ENCODE measurements at places on chromosomes 3 and 15. TPM values are rescaled to one million over a fixed set of nuclear protein-coding genes. Genes with fewer than 3 reads are reported as not detected.
A peak's percentile ranks its signal among the peaks of the same experiment; 100 is the strongest.

Gene TNIK
- 2.5 TPM for total RNA-seq

Gene SLC12A1
- not detected for total RNA-seq

Gene TM4SF1
- not detected for total RNA-seq

Gene ZNF80
- 0.66 TPM for total RNA-seq

Gene DNAH12
- total RNA-seq, result 0.22 TPM

Gene PLSCR1
- total RNA-seq, result 37.2 TPM

Gene GP9
- total RNA-seq, result not detected

Gene MLF1
- total RNA-seq, result not detected

Gene CCDC13
- total RNA-seq, result 1.7 TPM

Gene SPTBN5
- 1.1 TPM for total RNA-seq

DNA sequence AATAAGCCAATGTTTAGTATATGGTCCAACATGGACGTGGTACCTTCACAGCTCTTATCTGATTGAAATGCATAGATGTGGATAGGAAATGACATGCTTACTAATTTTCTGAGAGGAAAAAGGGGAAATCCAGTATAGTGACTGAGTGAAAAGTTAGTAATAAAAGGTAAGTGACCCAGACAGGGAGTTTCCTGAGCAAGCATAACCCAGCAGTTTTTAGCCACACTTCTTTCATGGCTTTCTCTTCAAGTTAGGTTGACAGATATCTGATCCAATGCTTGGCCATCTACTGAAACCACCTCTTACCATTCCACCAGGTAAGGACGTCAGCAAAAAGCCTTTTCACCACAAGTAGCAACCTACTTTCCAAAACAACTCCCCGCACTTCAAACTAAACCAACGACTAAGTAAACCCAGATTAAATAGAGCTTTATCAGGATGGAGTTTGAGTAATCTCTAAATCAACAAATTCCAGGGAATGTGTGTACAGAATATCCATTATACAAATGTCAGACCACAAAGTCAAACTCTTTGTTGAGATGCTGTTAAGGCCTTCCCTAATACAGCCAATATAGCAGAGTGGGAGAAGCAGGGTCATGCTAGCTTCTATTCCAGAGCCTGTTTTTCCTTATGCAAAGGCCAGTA is 329.7 kb downstream of the RORA start:
- no peak overlapping the region for H3K4me3 ChIP-seq
- no peak overlapping the region for H3K27ac ChIP-seq
- no peak for DNase-seq
- no peaks in the 10 kb centered on the region for H3K36me3 ChIP-seq

- no peaks in the 10 kb centered on the region for H3K4me1 ChIP-seq
- no peak overlapping the region for H3K27ac ChIP-seq
- DNase-seq, result no peak
- H3K4me3 ChIP-seq, result no peak overlapping the region
- no peaks in the 10 kb centered on the region for H3K36me3 ChIP-seq
Observed at GRCh38 chr15:94877833-94878232, 646.5 kb downstream of the MCTP2 start.

DNA sequence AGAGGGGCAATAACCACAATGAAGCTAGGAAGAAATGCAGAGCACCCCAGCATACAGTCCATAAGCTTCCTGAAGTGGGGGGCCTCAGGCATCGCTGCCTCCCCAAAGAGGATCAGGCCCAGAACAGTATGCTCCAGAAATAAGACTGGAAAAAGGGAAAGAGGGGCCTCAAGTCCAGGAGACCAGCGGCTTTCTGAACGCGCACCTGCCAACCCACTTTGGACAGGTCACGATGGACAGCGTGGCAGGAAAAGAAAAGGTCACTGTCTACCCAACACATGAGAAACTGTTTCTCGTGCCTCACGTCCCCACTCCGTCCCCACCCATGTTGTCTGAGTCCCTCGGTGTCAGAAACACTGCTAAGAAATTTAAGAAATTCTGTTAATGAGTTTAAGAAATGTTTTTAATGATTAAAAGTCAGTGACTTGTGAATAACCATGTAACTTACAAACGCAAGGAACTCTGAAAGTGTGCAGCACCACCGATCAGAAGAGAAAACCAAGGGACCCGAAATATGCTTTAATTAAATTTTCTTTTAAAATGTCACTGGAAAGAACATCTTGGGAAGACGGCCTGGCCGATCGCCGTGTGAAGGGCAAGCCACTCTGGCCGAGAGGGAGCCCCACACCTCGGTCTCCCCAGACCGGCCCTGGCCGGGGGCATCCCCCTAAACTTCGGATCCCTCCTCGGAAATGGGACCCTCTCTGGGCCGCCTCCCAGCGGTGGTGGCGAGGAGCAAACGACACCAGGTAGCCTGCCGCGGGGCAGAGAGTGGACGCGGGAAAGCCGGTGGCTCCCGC is 1.7 kb upstream of the PPARG start:
- peak overlapping the region; percentile 48 for H3K4me3 ChIP-seq
- no peaks in the 10 kb centered on the region for H3K36me3 ChIP-seq
- H3K27ac ChIP-seq, result no peak overlapping the region
- DNase-seq, result no peak

- no peak overlapping the region for H3K4me3 ChIP-seq
- H3K4me1 ChIP-seq, result peaks cover 16% of the 10 kb centered on the region
- H3K36me3 ChIP-seq, result peaks cover 20% of the 10 kb centered on the region
Observed at GRCh38 chr3:49716691-49717210, 2.7 kb downstream of the AMIGO3 start.

- DNase-seq, result no peak
- H3K27me3 ChIP-seq, result no peaks in the 10 kb centered on the region
- no peaks in the 10 kb centered on the region for H3K4me1 ChIP-seq
Observed at GRCh38 chr3:118292841-118293240, 741.8 kb downstream of the IGSF11 start.

GRCh38 chr3:197427021-197427420 is 128.6 kb upstream of the DLG1 start:
- peaks cover 8% of the 10 kb centered on the region for H3K4me1 ChIP-seq
- no peaks in the 10 kb centered on the region for H3K36me3 ChIP-seq
- DNase-seq, result no peak
- no peak overlapping the region for H3K27ac ChIP-seq
- H3K4me3 ChIP-seq, result no peak overlapping the region
- H3K27me3 ChIP-seq, result peaks cover 28% of the 10 kb centered on the region

- peaks cover 27% of the 10 kb centered on the region for H3K4me1 ChIP-seq
- no peak overlapping the region for H3K27ac ChIP-seq
- DNase-seq, result no peak
- peaks cover 56% of the 10 kb centered on the region for H3K36me3 ChIP-seq
- no peaks in the 10 kb centered on the region for H3K27me3 ChIP-seq
Observed at GRCh38 chr15:76945494-76946093, 14.0 kb downstream of the RCN2 start.

- no peak for DNase-seq
- peaks cover 21% of the 10 kb centered on the region for H3K36me3 ChIP-seq
- peak overlapping the region; percentile 96 for H3K4me3 ChIP-seq
- peak overlapping the region; percentile 96 for H3K27ac ChIP-seq
- H3K4me1 ChIP-seq, result peaks cover 31% of the 10 kb centered on the region
Observed at GRCh38 chr15:49620199-49620598, 419 bp downstream of the FAM227B start.

GRCh38 chr3:125960066-125960424 is 8.9 kb upstream of the ROPN1B start:
- peaks cover 2% of the 10 kb centered on the region for H3K4me1 ChIP-seq
- no peak overlapping the region for H3K27ac ChIP-seq
- H3K27me3 ChIP-seq, result peaks cover 22% of the 10 kb centered on the region
- H3K36me3 ChIP-seq, result no peaks in the 10 kb centered on the region
- DNase-seq, result no peak

DNA sequence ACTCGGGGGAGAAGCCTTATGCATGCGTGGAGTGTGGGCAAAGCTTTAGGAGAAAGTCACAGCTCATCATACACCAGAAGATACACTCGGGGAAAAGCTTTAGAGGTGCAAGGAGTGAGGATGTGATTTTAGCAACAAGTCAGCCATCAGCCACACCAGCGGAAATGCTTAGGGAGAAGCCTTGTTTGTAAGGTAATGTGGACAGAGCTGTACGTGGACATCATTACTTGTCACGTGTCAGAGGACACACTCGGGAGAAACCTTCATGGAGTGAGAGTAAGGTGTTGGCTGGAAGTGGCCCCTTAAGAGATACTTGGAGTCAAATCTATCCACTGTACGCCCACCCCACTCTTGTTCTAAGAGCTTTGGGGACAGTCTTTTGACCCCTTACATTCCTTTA is 28.7 kb downstream of the ZNF589 start:
- H3K27me3 ChIP-seq, result no peaks in the 10 kb centered on the region
- peaks cover 53% of the 10 kb centered on the region for H3K36me3 ChIP-seq
- DNase-seq, result no peak
- H3K4me1 ChIP-seq, result no peaks in the 10 kb centered on the region

DNA sequence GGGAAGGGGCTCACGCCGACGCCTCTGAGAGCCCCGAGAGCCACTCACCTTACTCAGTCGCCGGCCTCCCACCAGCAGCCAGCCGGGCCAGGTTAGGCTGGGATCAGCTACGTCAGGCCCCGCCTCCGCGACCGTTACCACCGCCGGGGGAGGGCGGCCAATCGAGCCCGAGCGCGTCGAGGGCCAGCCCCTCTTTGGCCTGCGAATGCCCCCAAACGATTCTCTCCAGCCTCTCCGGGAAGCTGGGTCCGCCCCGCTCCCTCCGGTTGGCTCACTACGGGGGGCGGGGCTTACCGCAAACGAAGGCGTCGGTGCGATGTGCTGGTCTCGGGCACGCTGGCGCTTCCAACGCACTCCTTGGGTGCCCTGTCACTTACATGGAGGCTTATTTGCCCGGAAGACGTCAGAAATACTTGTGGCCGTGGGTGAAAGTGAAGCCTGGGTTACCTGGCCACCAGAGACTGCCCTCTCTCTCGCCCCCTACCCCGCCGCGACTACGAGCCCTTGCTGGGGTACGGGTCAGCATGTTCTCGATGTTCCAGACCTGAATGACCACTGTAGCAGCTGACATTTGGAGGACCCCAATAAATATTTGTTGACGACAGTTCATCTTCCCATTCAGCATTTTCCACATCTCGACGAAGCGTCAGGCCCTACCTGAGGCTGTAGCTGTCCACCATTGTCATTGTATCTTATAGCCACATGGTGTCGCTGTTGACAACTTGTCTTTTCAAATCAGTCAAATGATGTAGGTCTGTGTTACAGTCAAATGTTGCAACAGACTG is at the start of gene CEP70:
TSS of gene CEP70 (minus strand) at position 111 of the 785 bp plus-strand sequence. CDS start 21,333 bp downstream, outside the sequence.
- no peaks in the 10 kb centered on the region for H3K27me3 ChIP-seq
- peak; percentile 77 for DNase-seq
- peaks cover 10% of the 10 kb centered on the region for H3K4me1 ChIP-seq
- H3K36me3 ChIP-seq, result peaks cover 5% of the 10 kb centered on the region

DNA sequence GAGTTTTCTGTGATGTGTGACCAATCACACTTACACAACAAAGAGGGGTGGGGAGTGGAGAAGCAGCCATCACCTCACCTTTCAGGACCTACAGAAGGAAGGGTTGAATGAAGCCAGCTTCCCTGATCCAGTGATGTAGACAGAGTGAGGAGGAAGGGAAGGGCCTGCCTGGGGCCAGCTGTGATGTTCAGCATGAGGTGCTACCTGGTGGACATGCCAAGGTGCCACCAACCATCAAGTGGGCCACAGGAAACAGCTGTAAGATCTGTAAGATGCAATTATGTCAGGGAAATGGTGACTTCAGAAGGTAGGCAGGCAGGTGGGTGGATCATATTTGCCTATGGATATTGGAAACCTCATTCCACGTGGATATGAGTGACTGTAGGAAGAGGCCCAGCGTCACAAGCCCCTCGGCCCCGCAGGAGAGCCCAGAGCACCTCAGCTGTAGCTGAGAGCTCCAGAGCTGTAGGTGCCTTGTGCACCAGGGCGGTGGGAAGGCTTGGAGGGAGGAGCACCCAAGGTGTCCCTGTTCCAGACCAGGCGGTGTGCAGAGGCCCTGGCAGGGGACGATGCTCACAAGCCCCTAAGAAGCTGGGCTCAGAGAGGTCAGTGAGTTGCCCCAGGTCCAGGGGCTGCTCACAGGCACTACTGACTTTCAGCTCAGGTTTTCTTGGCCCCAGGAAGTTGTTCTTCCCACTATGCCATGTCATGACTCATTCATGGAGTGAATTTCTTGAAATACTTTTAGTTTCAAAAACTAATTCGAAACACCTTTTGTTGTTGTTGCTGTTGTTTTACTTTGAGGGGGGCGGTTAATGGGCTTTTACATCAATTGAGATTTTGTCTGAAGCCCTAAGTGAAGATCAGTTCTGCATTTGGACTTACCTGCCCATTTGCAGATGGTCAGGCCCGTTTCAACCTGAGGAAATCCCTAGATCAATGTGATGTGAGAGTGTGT is 94.2 kb upstream of the ALDH1A3 start:
- H3K36me3 ChIP-seq, result no peaks in the 10 kb centered on the region
- H3K4me3 ChIP-seq, result no peak overlapping the region
- no peak for DNase-seq
- H3K27me3 ChIP-seq, result peaks cover 8% of the 10 kb centered on the region
- no peak overlapping the region for H3K27ac ChIP-seq

DNA sequence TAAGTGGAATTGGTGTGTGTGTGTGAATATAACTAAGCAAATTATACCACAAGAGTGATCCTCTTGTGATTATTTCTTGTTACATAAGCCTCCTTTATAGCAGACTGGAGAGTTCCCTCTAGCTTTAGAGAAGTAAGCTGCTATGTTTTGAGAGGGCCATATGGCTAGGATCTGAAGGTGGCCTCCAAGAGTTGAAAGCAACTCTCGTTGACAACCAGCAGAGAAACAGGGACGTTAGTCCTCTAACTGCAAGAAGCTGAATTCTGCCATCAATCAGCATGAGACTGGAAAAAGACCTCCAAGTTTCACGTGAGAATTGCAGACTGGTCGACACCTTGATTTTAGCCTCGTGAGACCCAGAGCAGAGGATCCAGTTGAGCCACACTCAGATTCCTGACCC is 278.5 kb upstream of the ZNF717 start:
- H3K27me3 ChIP-seq, result no peaks in the 10 kb centered on the region
- H3K4me1 ChIP-seq, result no peaks in the 10 kb centered on the region
- H3K36me3 ChIP-seq, result no peaks in the 10 kb centered on the region
- no peak overlapping the region for H3K4me3 ChIP-seq
- no peak overlapping the region for H3K27ac ChIP-seq

GRCh38 chr3:197050511-197050910 is 20.9 kb upstream of the MELTF start:
- H3K27ac ChIP-seq, result no peak overlapping the region
- H3K27me3 ChIP-seq, result no peaks in the 10 kb centered on the region
- H3K4me3 ChIP-seq, result no peak overlapping the region
- H3K36me3 ChIP-seq, result peaks cover 67% of the 10 kb centered on the region
- no peak for DNase-seq

- DNase-seq, result no peak
- H3K4me3 ChIP-seq, result no peak overlapping the region
- no peaks in the 10 kb centered on the region for H3K4me1 ChIP-seq
- H3K27ac ChIP-seq, result no peak overlapping the region
- no peaks in the 10 kb centered on the region for H3K27me3 ChIP-seq
Observed at GRCh38 chr3:40237889-40238571, 71.5 kb upstream of the EIF1B start.

DNA sequence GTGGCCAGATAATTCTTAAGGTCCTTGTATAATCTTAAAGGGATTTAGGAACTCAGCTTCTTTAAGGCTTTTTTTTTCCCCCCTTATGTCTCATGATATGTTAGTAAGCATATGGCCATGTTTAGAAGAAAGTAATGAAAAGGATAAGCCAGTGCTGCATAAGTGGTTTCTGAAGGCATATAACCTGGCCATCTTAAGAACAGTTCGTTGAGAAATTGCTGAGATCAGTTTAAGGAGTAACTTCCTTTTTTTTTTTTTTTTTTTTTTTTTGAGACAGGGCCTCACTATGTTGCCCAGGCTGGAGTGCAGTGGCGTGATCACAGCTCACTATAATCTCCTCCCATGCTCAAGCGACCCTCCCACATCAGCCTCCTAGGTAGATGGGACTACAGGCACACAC is 51.7 kb downstream of the UBE2E2 start:
- H3K4me1 ChIP-seq, result peaks cover 59% of the 10 kb centered on the region
- no peaks in the 10 kb centered on the region for H3K27me3 ChIP-seq
- DNase-seq, result no peak
- H3K36me3 ChIP-seq, result no peaks in the 10 kb centered on the region
- no peak overlapping the region for H3K27ac ChIP-seq

Measured in activated B cell treated with CpG ODN at 0.5 μM for 24 hours (primary cell).